ENCODE measurements at places on chromosomes 16 and 17.

DNA sequence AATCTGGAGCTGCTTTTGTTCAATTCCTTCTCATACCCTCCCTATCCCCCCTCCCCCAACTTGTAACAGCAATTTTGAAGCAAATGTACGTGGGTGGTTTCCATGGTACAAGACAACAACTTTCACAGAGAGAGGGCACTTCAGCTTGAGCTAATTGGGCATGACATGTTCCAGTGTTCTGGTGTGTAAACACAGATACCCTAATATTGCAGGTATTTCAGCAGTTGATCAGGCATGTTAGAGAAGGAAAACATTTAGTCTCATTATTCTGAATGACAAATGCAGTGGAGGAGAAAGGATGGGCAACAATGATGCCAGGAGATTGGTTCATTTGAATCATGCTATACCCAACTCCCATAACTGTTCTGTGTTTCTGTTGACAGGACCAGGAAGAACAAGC is 137.5 kb downstream of the TRIM37 start:
- DNase-seq: no peak

GRCh38 chr16:24668481-24669061 is 60.9 kb upstream of the TNRC6A start:
- no peak for DNase-seq

DNA sequence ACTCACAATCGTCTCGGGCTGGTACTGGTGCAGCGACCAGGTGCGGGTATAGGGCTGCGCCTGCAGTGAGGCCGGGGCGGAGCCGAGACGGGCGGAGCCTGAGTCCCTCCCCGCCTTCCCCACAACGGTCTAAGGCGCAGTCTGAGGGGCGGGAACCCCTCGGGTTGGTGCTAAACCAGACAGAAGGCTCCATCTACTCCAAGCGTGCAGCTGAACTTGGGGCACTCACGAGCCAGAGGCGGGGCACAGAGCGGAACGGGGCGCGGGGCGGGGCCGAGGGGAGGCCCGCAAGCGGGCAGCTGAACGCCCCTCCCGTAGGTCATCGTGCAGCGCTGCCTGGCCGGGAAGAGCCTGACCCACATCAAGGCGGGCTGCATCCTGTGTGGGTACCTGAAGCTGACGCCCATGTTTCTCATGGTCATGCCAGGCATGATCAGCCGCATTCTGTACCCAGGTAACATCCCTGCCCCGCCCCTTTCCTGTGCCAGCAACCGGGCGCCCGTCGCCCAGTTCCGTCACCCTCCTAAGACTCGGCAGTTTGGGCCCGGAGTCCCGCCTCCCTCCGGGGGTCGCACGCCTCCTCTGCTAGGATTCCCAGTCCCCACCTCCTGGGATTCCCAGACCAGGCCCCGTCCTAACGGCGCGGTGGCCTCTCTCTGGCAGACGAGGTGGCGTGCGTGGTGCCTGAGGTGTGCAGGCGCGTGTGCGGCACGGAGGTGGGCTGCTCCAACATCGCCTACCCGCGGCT is 5.0 kb downstream of the SLC5A2 start:
- DNase-seq: peak; percentile 65

DNA sequence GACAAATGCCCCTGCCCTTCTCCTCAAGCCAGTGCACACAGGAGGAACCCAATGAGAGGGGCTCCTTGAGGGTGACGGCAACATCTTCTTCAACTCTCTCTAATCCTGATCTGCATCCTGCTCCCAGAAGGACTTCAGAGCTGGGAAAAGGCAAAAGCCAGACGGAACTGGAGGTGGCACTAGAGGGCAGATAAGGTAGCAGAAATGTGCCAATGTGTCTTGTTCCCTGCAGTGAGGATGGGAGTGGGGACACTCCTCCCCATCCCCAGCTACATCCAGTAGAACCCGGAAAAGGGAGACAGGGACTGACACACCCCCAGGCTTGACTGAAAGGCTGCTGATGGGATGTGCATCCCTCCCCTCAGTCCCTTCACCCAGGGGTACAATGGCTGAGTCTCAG is 28.5 kb downstream of the SRCIN1 start:
- no peak for DNase-seq

DNA sequence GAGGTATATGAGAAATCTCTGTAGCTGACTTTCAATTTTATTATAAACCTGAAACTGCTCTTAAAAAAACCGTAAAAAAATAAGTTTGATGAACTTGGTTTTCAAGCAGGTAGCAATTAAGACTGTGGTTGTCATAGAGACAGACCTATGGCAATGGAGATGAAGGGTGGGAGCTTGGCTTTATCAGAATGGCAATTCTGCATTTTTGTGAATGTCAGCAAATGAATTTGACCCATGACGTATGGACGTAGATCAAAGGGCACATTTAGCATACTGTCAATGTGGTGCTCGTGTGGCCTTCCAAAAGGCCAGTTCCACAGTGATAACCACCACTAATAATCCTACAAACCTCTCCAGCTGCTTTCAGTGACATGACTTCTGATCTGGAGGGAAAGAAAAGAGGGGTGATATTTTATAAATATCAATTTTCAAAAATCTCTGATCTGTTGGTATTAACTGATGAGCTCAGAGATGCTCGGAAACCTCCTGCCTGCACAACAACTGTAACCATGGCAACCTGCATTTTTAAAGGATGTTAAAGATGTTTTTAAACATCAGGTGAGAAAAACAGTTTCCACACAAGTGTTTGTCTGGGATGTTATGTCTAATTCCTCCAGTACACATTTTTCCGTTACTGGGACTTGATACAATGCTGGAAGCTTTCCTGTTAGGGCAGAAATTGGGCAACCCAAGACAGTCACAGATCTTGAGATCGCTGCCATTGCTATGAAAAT is 533.7 kb downstream of the CDH13 start:
- DNase-seq: no peak

DNA sequence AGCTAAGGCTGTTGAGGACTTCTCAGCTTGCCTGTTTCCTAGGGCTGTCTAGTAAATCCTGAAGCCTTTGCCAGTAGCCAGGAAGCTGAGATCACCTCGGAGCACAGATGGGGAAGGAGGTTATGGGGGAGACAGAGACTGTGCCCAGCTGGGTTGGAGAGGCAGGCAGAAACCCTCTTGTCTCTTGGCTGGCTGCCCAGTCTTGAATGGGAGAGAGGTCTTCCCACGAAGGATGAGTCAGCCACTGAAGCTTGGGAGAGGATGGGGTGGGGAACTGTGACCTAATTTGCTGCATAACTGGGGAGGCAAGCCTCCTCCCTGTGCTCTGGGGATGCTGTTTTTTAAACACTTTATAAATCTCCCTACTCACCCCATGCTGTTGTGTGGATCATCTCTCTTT is 69.8 kb downstream of the SHISA9 start:
- peak; percentile 28 for DNase-seq

GRCh38 chr16:4852221-4852872 is 5.1 kb downstream of the UBN1 start:
- peak; percentile 68 for DNase-seq

DNA sequence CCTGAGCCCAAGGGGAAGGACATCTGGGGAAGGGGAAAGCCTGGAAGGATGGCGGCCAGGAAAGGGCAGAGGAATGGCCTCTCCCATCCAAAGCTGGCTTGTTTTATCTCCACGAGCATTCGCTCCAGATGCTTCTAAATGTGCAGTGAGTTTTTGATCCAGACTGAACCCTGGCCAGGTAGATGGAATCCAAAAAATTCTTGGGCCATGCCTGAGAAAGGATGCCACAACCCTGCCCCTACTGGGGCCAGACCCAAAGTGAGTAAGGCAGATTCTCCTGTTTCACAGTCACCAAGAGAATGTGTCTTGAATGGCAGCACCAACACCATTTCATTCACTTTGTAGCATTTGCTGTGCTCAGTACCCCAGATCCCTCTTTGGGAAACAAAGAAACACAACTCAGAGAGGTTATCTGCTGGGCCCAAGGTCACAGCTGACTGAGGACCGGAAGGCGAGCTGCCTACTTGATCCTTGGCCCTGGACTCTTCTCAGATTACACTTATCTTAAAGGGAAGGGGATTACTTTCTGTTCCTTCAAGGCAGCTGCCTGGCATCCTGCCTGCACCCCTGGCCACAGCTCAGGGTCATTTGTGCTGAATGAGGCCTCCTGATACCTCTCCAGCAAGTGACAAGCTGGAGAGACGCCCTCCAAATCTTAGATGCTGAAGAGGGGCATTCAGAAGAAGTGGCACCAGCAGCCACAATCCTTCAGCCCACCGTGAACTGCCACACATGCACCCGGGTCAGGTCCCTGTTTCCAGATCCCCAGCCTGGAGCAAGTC is 3.6 kb downstream of the LRRC75A start:
- no peak for DNase-seq

- DNase-seq: no peak
Measured at GRCh38 chr17:21176773-21177395, 37.1 kb downstream of the TMEM11 start.

- no peak for DNase-seq
Measured at GRCh38 chr16:74699666-74700065, 996 bp downstream of the MLKL start.

GRCh38 chr16:53680756-53681155 is 22.9 kb downstream of the RPGRIP1L start:
- DNase-seq: no peak

- no peak for DNase-seq
Measured at GRCh38 chr16:86215979-86216585, 294.2 kb upstream of the FOXF1 start.

DNA sequence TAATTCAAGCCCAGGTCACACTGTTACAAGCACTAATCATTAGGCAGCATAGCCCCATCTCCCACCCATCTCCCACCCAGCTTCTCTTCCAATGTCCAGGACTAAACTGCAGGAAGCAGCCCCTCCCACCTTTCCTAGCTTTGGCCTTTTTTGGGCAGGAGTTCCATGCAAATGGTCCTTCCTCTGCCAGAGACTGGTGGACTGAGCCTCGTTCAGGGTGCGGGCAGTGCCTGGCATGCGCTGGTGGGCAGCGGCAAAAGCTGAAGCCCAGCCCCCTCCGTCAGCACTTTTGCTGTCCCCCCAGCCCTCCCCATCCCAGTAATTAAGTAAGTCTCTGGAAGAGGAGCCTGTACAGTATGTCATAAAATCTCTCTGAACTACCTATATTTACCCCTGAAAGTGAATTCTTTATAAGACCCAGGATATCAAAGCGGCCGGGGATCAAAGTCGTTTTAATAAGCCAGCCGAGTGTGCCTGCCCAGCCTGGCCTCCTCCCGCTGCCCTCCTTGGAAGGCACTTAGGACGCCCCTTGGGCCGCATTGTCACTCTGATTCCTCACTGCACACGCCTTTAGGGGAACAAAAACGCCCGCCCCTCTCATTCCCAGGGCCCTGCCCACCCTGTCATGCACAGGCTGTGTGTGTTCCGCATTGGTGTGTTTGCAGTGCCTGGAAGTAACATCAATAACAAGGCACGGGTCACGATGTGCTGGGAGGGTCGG is 109.9 kb downstream of the IRX5 start:
- DNase-seq: no peak

DNA sequence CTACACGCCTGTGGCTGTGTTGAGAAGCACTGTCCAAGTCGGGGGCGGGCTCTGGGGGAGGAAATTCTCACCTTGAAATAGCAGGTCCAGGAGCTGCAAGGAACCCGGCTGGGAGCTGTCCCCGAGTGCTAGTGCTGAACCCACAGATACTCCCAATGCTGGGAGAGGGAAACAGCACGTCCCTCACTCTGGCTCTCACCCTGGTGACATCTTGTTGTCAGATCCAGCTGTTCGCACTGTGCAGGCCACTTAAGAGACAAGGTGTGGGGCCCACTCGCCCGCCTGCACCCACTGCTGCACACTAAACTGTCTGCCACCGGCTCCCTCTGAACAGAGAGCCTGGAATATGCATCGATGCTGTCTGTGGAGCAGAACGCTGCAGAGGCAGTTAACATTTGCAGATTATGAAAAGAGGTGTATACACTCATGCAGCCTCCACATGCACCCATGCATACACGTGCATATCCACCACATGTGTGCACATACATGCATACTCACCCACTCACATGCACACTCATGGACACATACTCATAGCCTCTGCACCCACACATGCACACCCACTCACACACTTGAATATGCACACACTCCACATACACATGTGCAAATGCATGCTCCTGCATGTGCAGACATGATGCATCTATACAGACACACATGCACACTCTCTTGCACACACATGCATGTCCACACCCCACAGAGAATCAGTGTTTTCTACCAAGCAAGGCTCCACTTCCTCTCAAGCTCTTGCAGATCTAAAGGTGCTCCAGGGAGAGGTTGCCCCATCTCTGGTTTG is 42.0 kb downstream of the MGAT5B start:
- peak; percentile 75 for DNase-seq

GRCh38 chr16:17354141-17354601 is 116.6 kb downstream of the XYLT1 start:
- no peak for DNase-seq

GRCh38 chr17:60137731-60138130 is 12.0 kb upstream of the CA4 start:
- no peak for DNase-seq

DNA sequence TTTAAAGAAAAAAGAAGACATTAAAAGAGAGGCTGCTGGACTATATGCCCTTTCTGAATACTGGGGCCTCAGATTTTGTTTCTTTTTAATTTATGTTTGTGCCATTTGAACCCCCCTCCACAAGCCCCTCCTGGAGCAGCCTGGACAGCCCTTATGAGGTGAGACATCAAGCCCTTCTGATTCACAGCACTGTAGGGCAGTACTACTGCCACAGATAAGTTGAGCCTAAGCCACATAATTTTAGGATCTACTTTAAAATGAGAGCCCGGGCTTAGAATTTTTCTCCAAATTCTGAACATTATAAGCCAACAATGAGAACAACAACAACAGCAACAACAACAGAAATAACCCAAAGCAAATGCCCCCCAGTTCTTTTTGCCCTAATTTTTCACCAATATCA is 256.9 kb upstream of the SALL1 start:
- DNase-seq: no peak

- no peak for DNase-seq
Measured at GRCh38 chr17:45792995-45793755, 9.1 kb downstream of the CRHR1 start.

DNA sequence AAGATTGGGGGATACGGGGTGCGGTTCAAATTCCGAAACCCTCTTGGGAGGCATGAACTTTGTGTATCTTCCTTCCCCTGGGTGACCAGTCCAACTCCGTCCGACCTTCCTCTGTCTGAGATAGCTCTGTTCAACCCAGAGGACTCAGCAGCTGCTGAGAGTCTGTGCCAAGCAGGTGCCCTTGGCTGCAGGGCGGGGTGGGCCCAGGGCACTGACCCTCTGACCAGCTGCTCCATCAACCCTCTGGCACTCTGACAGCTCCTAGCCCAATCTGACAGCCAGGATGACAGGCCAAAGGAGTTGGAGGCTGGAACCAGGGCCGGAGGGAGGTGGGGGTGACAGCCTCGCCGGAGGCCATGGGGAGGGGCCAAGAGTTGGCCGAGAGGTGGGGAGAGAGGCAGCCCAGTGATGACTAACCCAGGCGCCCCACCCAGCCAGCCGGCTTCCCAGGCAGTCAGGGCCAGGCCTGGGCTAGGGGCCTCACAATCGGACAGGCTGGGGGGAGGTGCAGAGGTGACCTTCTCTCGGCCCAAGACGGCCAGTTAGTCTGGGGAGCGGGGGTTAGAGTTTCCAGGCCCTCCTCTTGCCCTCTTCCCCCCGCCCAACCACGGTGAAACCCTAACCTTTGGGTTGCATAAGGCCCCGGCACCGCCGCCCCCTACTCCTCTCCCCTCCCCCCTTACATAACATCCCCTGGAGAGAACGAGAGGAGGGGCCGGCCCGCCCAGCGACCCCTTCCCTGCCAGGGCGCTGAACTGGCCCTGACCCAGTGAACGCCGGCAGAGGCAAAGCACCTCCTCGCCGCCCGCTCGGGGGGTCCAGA is 5.0 kb upstream of the TLCD2 start:
- peak; percentile 93 for DNase-seq

Data from RWPE1 (cell line).